ENCODE measurements at places on chromosomes 3 and 15. TPM values are rescaled to one million over a fixed set of nuclear protein-coding genes. Genes with fewer than 3 reads are reported as not detected.
A peak's percentile ranks its signal among the peaks of the same experiment; 100 is the strongest.

The PXK gene
- 17.2 TPM for total RNA-seq

GRCh38 chr3:184719709-184720108 is 7.8 kb upstream of the MAGEF1 start:
- no peak overlapping the region for H3K4me3 ChIP-seq
- H3K36me3 ChIP-seq, result no peaks in the 10 kb centered on the region
- H3K4me1 ChIP-seq, result peaks cover 21% of the 10 kb centered on the region
- no peak for DNase-seq
- H3K27ac ChIP-seq, result no peak overlapping the region

The PARP15 gene
- total RNA-seq, result not detected

DNA sequence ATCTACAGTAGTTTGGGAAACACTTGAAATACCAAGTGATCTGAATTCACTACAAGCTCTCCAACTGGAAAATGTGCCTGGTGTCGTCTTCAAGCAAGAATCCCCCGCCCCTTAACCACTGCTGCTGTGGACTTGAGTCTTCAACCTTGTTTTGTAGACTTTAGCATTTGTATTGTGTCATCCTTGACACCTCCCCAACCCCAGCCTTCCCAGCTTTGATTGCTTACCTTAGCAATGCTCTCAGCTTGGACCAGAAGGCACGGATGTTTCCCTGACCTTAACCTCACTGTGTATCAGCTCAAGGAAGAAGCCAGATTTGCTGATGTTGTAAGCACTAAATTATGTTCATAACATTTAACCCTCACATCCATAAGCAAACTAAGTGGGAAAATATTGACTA is 146.4 kb downstream of the IGF1R start:
- no peaks in the 10 kb centered on the region for H3K36me3 ChIP-seq
- H3K27me3 ChIP-seq, result 0 out of 2 replicates have a peak, but pooled peaks cover 1% of the 10 kb centered on the region
- no peak overlapping the region for H3K27ac ChIP-seq
- peaks cover 66% of the 10 kb centered on the region for H3K4me1 ChIP-seq

DNA sequence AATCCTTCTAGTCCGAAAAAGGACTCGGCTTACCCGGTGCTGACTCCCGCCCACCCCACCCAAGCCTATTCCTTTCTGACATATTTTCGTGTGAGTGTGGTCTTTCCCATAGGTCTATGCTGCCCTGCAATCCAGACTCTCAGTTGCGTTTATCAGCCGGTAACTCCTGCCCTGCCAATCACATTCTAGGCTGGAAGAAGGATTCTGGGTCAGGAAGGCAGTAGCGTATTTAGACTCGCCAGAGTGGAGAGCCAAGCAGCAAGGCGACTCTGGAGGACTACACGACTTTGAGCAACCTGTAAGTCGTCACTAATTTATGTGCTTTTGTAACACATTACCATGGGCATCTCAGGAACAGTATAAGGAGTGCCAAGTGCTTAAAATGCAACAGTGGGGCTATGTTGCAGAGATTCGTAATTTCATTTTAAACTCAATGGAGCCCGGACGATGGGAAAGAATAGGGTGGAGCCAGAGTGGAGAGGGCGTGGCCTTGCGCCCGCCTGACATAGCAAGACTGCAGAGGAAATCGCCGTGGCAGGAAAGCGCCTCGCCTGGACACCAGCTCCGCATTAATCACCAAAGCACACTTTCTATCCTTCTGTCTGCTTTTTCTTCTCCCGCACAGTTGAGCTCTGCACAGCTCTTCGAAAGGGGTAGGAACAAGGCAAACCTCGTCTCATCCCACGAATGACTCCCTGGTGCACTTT is 1044.2 kb downstream of the AGBL1 start:
- H3K36me3 ChIP-seq, result no peaks in the 10 kb centered on the region
- peaks cover 1% of the 10 kb centered on the region for H3K27me3 ChIP-seq
- no peak for DNase-seq
- H3K4me3 ChIP-seq, result no peak overlapping the region
- H3K4me1 ChIP-seq, result no peaks in the 10 kb centered on the region

DNA sequence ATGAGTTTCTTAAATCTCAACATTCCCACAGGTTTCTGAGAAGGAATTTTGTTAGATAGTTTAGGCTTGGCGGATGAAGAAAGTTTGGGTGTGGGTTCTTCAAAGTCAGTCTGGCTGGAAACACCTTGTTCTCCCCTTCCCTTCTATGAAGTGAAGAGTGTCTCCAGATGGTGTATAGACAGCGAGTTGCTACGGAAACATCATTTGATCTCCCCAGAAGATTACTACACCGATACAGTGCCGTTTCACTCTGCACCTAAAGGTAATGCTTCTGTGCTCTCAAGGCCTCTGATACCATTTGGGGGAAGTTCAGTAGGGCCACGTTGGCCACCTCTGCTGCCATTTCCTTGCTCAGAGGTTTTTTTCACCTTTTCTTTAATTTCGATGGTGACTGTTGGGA is 20.6 kb downstream of the DLEC1 start:
- no peak overlapping the region for H3K4me3 ChIP-seq
- H3K36me3 ChIP-seq, result no peaks in the 10 kb centered on the region
- no peak for DNase-seq
- H3K27me3 ChIP-seq, result peaks cover 33% of the 10 kb centered on the region

The FOXL2 gene
- 6.4 TPM for total RNA-seq

DNA sequence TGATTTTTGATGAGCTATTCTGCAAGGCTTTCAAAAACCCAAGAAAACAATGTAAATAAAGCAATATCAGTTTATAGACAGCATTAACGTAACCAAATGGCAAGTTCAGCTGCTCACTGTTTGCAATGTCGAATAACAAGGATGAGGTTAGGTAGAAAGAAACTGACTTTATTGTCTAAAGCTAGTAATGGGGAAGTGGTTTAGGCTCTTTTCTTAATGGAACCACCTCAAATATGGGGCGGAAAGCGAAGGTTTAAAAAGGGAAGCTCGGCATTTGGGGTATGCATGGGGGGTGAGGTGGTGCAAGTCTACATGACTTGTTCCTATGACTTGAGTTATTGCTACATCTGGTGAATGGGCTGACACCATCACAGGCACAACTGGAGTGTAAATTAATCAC is 1060.2 kb downstream of the NSUN3 start:
- no peaks in the 10 kb centered on the region for H3K4me1 ChIP-seq
- no peaks in the 10 kb centered on the region for H3K27me3 ChIP-seq
- H3K4me3 ChIP-seq, result no peak overlapping the region
- no peak for DNase-seq
- H3K36me3 ChIP-seq, result no peaks in the 10 kb centered on the region
- no peak overlapping the region for H3K27ac ChIP-seq

GRCh38 chr3:114646526-114646925 is 352.7 kb downstream of the TIGIT start:
- H3K4me1 ChIP-seq, result peaks cover 54% of the 10 kb centered on the region
- no peaks in the 10 kb centered on the region for H3K27me3 ChIP-seq
- DNase-seq, result no peak
- H3K4me3 ChIP-seq, result no peak overlapping the region
- H3K36me3 ChIP-seq, result no peaks in the 10 kb centered on the region
- no peak overlapping the region for H3K27ac ChIP-seq

GRCh38 chr3:51075221-51075775 is 309.8 kb upstream of the MANF start:
- no peaks in the 10 kb centered on the region for H3K4me1 ChIP-seq
- H3K4me3 ChIP-seq, result no peak overlapping the region
- no peaks in the 10 kb centered on the region for H3K36me3 ChIP-seq
- no peaks in the 10 kb centered on the region for H3K27me3 ChIP-seq
- DNase-seq, result no peak

The SLC22A13 gene
- 0.17 TPM for total RNA-seq

The WDR72 gene
- total RNA-seq, result not detected

The ACTC1 gene
- total RNA-seq, result 22.1 TPM

DNA sequence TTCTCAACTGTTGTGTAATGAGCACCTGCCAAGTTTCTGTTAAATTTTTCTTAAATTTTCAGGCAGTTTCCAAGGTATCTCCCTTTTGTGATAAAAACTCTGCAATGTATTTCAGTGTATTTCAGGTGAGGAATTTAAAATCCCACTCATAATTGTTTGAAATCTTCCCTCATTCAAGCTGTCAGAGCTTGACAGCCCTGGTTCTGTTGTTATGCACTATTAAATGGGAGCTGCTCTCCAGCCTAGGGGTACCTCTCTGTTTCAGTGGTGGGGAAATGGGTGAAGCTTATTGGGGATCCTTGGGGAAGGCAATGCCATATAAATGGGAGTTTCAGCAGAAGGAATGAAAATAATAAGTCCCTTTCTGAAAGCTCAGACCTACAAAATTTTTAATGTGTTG is 178.0 kb upstream of the TMCO5A start:
- H3K4me3 ChIP-seq, result no peak overlapping the region
- no peaks in the 10 kb centered on the region for H3K36me3 ChIP-seq
- no peaks in the 10 kb centered on the region for H3K4me1 ChIP-seq
- H3K27ac ChIP-seq, result no peak overlapping the region
- no peak for DNase-seq
- peaks cover 6% of the 10 kb centered on the region for H3K27me3 ChIP-seq

The MYD88 gene
- 22.2 TPM for total RNA-seq

GRCh38 chr3:34212175-34212574 is 413.7 kb downstream of the PDCD6IP start:
- DNase-seq, result no peak
- no peaks in the 10 kb centered on the region for H3K36me3 ChIP-seq
- no peak overlapping the region for H3K27ac ChIP-seq
- no peaks in the 10 kb centered on the region for H3K27me3 ChIP-seq
- H3K4me1 ChIP-seq, result no peaks in the 10 kb centered on the region

- H3K4me3 ChIP-seq, result peak overlapping the region; percentile 66
- H3K27me3 ChIP-seq, result no peaks in the 10 kb centered on the region
- H3K36me3 ChIP-seq, result no peaks in the 10 kb centered on the region
- peak; percentile 95 for DNase-seq
- peak overlapping the region; percentile 71 for H3K27ac ChIP-seq
Observed at GRCh38 chr3:50163572-50164455, 8.7 kb downstream of the SEMA3F start.

DNA sequence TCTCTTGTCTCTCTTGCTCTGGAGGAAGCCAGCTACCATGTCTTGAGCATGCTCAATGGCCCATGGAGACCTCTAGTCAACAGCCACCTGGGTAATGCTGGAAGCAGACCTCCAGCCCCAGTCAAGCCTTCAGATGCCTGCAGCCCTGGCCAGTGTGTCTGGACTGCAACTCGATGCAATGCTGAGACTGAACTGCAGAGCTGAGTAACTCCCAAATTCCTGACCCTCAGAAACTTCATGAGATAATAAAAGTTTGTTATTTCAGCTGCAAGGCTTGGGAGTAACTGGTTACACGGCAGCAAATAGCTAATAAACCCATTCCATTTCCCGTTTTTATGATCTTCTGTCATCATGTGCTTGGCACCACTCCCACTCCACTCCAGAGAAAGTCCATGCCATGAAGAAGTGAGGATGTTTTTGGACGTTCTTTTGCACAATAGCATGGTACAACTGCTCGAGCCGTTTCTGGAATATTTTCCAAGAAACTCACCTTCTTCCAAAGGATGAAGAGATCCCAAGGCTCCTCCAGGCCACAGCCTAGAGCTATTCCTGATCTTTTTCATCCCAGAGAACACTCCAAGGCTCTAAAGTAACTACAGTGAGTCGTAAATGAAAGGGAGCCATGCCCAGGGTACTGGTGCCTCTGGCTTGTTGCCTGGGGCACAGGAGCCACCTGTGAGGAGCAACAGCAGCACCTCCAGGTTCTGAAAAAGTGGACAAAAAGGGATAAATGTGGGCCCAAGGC is 72.0 kb upstream of the KLF13 start:
- no peak overlapping the region for H3K27ac ChIP-seq
- peaks cover 4% of the 10 kb centered on the region for H3K36me3 ChIP-seq
- peaks cover 9% of the 10 kb centered on the region for H3K4me1 ChIP-seq
- H3K4me3 ChIP-seq, result no peak overlapping the region

DNA sequence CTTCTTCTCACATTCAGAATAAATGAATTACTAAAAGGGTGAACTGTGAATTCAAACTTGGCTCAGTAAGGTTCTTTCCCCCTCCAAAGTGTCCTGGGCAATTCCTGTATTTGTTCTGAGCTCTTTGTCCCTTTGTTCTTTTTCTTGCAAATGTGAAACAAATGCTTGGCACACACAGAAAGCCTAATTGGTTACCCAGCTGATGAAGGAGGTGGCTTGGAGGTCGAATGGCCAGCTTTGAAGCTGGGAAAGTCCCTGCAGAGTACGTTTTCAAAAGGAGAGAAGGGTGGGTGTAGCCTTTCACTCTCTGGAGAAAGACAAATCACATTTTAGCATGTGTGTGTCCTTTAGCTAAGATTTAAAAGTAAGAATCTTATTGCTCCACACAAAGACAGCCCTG is 154.4 kb downstream of the PEX5L start:
- no peak overlapping the region for H3K4me3 ChIP-seq
- no peaks in the 10 kb centered on the region for H3K36me3 ChIP-seq
- no peak for DNase-seq
- no peak overlapping the region for H3K27ac ChIP-seq
